Fibroblast of skin of right biceps (primary cell): ENCODE measurements at places on chromosomes 2 and 18.
A peak's percentile ranks its signal among the peaks of the same experiment; 100 is the strongest.

DNA sequence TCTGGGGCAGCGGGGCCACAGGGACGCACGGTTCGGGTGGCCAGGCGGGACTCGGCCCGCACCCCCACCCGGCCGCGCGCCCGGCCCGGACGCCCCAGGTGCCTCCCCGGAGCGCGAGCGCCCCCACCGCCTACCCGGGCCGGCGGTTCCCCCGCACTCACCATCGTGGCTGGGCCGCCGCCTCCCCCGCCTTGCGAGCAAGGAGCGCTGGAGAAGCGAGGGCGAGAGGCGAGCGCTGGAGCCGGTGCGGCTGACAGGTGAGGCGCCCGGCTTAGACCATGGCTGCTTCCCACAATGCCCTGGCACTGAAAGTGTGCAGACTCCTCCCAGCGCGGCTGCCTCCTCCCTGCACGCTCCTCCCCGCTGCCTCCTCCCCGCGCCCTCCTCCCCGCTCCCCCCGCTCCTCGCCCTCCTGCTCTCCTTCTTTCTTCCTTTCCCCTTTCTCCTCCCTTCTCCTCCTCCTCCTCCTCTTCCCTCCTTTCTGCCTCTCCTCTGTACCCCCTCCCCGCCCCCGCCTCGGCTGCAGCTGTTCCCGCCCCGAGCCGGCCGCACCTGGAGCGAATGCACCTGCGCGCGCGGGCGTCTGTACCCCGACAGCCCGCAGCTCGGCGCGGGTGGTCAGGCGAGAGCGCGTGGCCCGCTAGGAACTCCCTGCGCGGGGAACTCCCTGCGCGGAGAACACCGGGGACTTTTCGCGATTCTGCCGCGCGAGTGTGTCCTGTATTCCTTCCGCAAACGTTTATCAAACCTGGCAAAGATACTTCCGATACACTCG lies at the start of gene AP1S3:
AP1S3 (minus strand) TSS at position 296 of the 775 bp plus-strand sequence; CDS start at position 164, 132 bp downstream.
- DNase-seq: peak; percentile 44

DNA sequence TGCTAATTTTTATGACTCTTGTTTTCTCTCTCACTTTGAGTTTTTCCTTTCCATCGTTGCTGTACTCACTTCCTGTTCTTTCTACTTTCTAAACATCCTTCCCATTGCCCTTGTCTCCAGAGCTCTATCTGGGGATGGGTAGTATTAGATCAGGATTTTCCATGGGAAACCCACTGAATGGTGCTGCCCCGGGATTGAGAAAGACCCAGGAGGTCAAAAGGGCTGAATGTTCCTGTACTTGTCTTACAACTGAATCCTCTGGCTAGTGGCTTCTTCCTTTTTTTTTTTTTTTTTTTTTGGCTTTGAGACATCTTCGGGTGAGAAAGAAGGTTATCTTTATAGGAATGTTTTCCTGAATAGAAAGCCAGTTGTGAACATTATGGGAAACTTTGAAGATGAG lies 364.8 kb upstream of the SLC14A2 start:
- DNase-seq: no peak

DNA sequence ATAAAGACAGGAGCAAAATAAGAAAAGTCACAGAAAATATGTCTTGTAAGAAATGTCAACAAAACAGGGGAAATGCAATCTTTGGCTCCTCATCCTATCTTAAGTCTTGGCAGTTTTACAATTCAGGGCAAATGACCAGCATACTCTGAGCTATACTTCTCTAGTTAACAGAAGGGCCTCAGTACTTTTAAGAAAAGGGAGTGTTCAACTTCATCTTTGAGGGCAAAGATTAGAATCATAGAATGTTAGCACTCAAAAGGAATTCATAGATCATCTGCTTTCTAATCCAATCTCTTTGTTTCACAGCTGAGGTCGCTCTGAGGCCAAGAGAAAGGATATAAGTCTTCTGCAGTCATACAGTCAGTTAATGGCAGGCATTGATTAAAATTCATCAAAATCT lies 174.0 kb upstream of the NT5C1B start:
- DNase-seq: no peak

GRCh38 chr2:31764169-31764568 lies 183.4 kb upstream of the SRD5A2 start:
- DNase-seq: no peak

GRCh38 chr2:157727693-157728092 lies 99.0 kb upstream of the ACVR1C start:
- DNase-seq: no peak

DNA sequence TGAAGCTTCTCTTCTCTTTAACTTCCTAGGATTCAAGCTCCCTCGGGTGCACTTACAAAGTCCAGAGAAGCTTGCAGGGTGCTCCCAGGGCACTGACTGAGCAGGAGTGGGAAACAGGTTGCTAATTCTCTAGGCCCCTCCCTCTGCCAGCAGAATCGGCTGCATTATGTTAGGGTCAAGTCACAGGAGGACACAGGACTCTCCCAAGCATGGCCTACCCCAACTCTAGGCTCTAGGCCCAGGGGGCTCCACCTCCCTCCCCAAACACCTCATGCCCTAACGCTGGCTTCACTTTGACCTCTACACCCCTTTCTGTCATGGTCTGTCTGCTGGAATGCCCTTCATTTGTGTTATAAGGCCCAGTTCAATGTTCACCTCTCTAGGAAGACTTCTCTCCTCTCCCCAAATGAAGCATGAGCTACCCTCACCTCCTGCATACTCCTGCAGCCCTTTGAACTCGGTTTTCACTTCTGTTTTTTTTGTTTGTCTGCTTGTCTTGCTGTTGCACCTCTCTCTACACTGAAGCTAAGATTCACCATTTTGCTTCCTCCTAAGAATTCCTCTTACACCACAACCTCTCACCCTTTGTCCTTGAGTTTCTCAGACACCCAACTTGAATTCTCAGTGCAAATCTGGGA lies 521.8 kb upstream of the ID2 start:
- DNase-seq: no peak

- DNase-seq: no peak
Measured at GRCh38 chr18:59270689-59271257, 2.5 kb downstream of the RAX start.

- DNase-seq: no peak
Measured at GRCh38 chr2:215071676-215072075, 66.8 kb downstream of the ABCA12 start.

- no peak for DNase-seq
Measured at GRCh38 chr18:45562567-45563479, 52.5 kb upstream of the SLC14A2 start.

GRCh38 chr2:203875471-203875870 lies 7.9 kb downstream of the CTLA4 start:
- DNase-seq: no peak

GRCh38 chr2:75709297-75709696 lies 1.4 kb downstream of the GCFC2 start:
- no peak for DNase-seq

- DNase-seq: no peak
Measured at GRCh38 chr2:178892751-178893625, 85.8 kb upstream of the TTN start.

DNA sequence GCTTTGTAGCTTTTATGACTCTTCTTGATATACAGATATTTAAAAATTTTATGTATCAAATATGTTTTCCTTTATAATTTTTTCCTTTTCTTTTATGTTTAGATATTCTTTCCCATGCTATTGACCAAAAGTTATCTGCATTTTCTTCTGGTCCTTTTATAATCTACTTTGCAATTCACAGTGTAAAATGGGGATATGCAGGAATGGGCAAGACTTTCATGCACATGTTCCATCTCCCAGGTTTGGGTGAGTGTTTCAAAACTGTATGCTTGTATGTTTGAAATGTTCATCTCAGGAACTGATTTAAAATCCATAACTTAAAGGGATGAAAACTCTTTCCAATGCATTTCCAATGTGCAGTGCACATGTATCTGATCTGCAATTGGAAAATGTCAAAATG lies 199.9 kb downstream of the MEIS1 start:
- no peak for DNase-seq

DNA sequence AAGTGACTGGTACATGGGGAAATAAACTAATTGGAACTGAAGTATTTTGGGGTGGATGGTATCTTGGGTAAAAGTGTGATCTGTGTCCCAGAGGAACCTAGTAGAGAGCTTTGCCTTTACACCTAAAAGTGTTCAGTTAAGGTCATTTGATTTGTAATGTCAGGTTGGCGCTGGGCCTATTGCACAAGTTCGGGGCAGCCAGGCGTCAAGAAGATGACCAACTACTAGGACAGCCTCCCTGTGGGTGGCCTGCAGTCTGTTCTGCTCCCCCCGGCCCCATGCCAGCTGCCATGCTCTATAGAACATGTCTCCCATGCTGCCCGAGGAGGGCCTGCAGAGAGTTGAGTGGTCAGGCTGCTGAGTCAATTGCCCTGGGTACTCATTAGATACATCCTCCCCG lies 10.1 kb downstream of the RRM2 start:
- no peak for DNase-seq

DNA sequence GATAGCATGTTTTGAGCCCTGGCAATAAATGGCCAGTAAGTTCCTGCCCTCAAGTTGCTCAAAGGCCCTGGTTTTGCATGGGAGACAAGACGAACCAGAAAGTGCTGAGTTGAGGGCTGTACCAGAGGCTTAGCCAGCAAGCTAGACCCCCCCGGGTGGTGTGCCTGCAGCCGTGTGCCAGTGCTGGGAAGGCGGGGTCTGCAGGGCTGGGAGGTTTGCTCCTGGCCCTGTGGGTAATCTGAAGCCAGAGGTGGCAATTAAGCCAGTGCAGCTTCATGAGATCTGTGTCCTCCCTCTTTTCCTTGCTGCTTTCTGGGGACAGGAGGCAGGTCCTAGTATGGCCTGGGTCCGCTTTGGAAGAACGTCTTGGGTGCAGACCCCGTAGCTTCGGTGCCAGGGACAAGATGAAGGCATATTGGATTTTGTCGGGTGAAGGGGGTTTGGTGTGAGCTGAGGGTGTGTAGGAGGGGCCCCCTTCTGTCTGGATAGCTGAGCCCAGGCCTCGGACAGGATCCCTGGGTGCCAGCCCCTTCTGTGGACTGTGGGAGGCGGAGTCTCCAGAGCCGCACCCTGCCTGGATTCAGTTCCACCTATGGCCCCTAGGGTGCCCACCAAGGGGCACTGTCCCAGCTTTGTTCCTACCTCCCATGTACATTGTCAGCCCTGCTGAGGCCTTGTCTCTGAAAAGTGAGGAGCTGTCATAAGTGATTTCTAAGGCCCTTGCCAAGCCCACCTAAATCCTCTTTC lies 15.6 kb downstream of the ATOH8 start:
- DNase-seq: no peak

DNA sequence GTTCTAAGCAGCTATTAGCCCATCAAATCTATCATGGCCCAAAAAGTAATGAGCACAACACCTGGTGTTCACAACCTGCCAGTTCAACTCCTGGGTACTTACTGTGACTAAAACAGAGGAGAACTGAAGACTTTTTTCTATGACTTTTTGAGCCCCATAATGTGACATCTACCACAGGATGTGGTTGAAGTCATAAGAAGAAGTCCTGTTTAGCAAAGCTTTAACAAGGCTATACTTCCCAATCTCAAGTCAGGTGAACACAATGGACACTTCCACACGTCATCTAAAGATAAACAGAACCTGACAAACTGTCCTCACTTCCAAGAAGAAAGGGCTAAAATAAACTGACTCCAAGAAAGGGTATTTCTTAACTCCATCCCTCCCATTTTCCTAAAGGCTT lies 138.8 kb downstream of the ATAD2B start:
- no peak for DNase-seq

DNA sequence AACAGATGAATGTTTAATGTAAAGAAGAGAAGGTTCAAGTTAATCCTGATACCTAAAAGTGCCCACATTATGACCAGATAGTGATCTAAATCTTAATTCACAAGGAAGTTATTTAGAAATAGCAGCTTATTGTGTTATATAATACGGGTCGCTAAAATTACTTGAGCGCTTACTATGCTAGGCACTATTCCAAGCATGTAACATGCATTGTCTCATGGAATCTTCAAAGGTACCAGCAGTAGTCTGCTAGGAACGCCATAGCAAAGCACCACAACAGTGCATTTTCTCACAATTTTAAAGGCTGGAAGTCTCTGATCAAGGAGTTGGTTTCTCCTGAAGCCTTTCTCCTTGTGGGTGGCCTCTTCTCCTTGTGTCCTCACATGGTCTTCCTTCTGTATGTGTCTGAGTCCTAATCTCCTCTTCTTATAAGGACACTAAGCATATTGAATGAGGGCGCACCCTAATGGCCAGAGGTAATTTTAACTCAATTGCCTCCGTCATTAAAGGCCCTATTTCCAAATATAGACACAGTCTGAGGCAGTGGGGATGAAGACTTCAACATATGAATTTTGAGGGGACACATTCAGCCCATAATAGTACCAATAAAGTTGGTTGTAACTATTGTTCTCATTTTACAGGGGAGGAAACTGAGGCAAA lies 118.4 kb downstream of the LRRC30 start:
- no peak for DNase-seq

GRCh38 chr2:162072181-162072702 lies 1.8 kb downstream of the DPP4 start:
- DNase-seq: peak; percentile 70

- no peak for DNase-seq
Measured at GRCh38 chr2:241598061-241598460, 38.9 kb downstream of the THAP4 start.

GRCh38 chr18:22504251-22505030 lies 86.7 kb upstream of the CTAGE1 start:
- peak; percentile 69 for DNase-seq

DNA sequence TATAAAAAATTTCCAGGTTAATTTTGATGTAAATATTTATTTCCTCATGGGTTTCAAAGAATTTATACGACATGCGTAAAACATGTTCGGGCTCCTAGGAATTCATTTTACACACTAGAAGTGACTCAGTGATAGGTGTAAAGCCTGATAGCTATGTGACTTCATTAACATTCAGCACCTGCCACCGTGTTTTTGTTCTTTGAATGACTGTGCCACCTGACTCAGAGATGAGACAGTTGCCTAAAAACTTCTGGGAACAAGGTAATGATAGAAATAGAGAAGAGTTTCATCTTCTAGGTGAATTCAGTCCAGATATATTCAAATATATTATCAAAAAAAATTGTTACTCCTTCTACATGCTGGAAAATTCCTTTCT lies 10.0 kb downstream of the IL1R2 start:
- DNase-seq: no peak

- DNase-seq: no peak
Measured at GRCh38 chr2:240300840-240301239, 134.6 kb upstream of the GPC1 start.

- DNase-seq: no peak
Measured at GRCh38 chr18:23451491-23451890, 1.6 kb upstream of the RIOK3 start.

DNA sequence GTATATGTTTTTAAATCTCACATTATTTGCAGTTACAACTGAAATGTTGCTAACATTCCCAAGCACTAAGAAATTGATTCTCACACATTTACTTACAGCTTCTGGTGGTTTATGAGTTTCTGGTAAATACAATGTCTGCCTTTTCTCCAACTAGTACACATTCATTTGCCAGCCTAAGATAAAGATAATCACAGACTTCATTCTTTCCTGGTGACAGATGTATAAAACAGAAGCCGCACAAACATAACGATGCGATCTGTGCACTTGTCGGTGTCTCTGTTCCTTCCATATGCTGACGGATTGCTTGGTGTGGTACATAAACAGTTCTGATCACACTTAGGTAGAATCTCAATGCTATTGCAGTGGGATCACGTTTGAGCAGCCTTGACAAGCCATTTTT lies 100.4 kb upstream of the DDX18 start:
- no peak for DNase-seq
